ENCODE measurements at places on chromosomes 13 and 19. TPM values are rescaled to one million over a fixed set of nuclear protein-coding genes. Genes with fewer than 3 reads are reported as not detected.
A peak's percentile ranks its signal among the peaks of the same experiment; 100 is the strongest.

DNA sequence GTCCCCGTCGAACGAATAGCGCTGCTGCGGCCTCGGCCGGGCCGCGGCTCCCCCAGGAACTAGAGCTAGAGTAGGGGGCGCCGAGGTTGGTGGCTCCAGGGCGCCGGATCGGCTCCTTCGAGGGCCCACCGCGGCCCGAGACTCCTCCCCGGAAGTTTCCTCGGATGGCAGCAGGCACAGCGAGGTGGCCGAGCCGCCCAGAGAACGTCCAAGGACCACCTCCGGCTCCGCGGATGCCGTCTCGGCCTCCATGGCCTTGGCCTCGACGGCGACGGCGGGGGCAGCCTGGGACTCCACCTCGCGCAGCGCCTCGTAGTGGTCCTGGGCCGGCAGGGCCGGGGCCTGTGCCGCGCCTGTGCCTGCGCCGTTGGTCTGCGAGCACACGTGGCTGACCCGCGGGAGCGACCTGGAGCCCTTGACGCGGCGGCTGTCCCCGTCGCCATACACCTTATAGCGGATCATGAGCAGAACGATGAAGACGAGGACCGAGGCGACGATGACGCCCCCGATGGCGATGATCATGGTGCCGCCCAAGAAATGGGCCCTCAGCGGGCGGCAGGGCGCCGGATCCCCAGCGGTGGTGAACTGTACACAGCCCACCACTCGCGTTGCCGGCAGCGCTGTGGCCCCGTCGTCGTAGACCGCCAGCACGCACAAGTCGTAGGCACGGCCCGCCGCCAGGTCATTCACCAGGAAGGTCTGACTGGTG is 11.8 kb downstream of the IFNL1 start:
- H3K4me1 ChIP-seq, result no peaks in the 10 kb centered on the region
- no peaks in the 10 kb centered on the region for H3K36me3 ChIP-seq
- H3K27ac ChIP-seq, result no peak overlapping the region

DNA sequence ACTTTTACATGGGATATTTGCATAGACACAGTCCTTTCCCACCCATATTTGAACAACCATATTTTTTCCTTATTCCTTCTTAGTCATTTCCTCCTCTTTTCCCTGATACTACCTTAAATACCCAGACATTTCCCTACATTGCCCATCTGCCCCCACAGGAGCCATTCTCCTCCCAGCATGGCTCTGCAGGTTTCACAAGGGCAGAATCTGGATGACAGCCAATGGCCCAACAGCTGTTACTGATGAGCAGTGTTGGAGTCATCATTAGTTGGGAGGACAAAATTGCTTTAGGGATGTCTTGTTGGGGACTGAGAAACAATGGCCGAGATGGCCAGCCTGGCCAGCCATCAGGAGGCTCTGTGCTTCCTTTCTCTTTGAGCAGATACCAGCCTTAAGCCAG is 209.5 kb downstream of the KLF5 start:
- H3K4me1 ChIP-seq, result no peaks in the 10 kb centered on the region
- no peaks in the 10 kb centered on the region for H3K36me3 ChIP-seq
- DNase-seq, result peak; percentile 15
- no peaks in the 10 kb centered on the region for H3K27me3 ChIP-seq

DNA sequence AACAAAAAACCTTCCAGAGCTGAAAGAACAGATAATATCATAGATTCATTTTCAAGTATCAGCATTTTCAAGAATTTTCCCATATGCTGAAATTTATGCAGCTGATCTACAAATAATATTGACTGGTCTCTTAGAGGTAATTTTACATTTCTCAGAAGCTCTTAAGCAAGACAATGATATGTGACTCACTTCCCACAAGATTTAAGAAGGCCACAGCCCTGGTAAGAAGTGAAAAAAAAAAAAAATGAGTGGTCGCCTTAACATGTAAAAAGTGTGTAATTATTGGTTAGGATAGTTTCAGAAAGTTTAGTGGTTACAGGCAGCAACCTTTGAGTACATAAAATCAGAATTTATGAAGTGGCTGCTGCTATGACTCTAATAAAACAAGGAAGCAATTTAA is 54.5 kb downstream of the NUFIP1 start:
- H3K4me1 ChIP-seq, result peaks cover 37% of the 10 kb centered on the region
- no peak for DNase-seq
- no peaks in the 10 kb centered on the region for H3K27me3 ChIP-seq
- H3K4me3 ChIP-seq, result no peak overlapping the region
- no peaks in the 10 kb centered on the region for H3K36me3 ChIP-seq

CEACAM1 gene
- polyA plus RNA-seq, result 0.62 TPM

PRR19 gene
- 0.73 TPM for polyA plus RNA-seq

ZNF724 gene
- polyA plus RNA-seq, result 0.12 TPM

All from psoas muscle (tissue), 8 donors.